RWPE2 (cell line): ENCODE measurements at places on chromosomes 4 and X.

DNA sequence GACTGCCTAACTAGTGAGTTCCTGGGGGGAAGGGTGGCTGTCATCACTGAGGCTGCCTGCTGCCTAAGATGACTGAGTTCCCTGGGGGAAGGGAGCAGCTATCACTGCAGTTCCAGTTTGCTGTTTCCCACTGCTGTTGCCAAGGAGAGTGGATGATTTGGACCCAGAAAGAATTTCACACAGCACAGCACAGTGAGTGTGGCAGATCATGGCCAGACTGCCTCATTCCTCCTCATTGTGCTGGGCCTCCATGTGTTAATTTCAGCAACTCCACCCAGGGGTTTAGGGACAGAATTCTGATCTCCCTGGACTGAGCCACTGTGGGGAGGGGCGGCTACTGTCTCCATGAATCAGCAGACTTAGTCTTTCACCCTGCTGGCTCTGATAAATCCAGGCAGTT, 125.0 kb downstream of the TEX13C start:
- no peak for DNase-seq

DNA sequence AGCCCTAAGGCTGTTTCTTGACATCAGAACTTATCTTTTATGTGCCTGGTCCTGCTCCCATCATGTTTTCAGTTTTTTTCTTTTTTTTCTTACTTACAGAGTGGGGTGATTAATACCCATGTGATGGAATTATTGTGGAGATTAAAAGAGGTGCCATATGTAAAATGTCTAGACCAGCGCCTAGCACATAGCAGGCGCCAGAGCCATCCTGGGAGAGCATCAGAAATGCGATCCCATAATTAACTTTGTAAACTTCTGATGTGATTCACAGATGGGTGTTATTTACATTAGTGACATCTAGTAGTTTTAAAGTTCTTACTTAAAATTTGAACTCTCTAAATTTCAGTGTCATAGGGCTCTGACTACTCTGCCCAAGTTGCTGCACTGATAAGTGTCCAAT, 66.2 kb upstream of the PGRMC2 start:
- DNase-seq: no peak

GRCh38 chrX:154779261-154779660, 16.6 kb downstream of the DKC1 start:
- DNase-seq: no peak

DNA sequence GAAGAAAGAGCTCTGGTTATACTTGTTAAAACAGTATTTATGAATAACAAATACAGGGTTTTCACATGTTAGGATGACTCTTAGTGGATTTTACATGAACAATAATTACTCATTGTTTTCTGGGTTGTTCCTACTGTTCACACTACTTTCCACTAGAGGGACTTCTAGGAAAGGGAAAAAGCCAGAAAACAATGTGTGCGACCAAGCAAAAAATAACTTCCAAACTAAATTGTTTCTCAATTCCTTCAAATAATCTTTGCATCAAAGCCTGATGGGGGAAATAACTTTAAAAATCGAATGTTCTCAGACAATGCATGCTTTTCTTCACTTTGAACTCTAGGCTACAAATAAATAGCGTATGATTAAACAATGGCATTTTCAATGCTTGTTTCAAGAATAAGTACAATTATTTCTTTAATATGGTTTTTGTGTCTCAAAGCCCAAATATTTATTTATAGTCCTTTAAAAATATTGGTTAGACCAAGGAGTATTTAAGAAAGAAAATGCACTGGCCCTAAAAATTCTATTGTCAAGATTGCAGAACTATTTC, 72.1 kb upstream of the ETNPPL start:
- DNase-seq: no peak

GRCh38 chr4:120327276-120327675, 260.6 kb upstream of the MAD2L1 start:
- DNase-seq: no peak

GRCh38 chrX:16852617-16853179, 17.5 kb downstream of the RBBP7 start:
- DNase-seq: no peak

GRCh38 chr4:21986307-21986706, 37.7 kb upstream of the KCNIP4 start:
- no peak for DNase-seq

- no peak for DNase-seq
Observed at GRCh38 chrX:134032441-134032840, 47.0 kb upstream of the GPC3 start.

DNA sequence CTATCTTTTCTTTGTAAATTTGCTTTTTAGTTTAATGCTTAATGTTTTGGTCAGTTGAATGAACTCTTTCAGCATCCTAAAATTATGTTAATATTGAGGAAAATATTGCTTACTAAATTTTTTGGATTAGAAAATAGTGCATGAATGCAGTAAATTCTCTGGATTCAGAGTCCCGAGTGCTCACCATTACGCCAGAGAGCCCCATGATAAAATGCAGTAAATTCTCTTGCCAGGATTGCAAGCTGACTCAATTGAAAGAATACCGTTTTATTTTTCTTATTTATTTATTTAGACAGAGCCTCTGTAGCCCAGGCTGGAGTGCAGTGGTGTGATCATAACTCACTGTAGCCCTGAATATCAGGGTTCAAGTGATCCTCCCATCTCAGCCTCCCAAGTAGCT, 60.9 kb upstream of the ENPEP start:
- DNase-seq: no peak

DNA sequence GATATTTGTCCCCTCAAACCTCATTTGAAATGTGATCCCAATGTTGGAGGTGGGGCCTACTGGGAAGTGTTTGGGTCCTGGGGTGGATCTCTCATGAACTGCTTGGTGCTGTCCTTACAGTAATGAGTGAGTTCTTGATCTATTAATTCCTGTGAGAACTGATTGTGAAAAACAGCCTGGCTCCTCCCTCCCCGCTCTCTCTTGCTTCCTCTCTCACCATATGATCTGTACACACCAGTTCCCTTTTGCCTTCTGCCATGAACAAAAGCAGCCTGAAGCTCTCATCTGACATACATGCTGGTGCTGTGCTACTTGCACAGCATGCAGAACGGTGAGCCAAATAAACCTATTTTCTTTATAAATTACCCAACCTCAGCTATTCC, 11.2 kb upstream of the YIPF7 start:
- DNase-seq: no peak

DNA sequence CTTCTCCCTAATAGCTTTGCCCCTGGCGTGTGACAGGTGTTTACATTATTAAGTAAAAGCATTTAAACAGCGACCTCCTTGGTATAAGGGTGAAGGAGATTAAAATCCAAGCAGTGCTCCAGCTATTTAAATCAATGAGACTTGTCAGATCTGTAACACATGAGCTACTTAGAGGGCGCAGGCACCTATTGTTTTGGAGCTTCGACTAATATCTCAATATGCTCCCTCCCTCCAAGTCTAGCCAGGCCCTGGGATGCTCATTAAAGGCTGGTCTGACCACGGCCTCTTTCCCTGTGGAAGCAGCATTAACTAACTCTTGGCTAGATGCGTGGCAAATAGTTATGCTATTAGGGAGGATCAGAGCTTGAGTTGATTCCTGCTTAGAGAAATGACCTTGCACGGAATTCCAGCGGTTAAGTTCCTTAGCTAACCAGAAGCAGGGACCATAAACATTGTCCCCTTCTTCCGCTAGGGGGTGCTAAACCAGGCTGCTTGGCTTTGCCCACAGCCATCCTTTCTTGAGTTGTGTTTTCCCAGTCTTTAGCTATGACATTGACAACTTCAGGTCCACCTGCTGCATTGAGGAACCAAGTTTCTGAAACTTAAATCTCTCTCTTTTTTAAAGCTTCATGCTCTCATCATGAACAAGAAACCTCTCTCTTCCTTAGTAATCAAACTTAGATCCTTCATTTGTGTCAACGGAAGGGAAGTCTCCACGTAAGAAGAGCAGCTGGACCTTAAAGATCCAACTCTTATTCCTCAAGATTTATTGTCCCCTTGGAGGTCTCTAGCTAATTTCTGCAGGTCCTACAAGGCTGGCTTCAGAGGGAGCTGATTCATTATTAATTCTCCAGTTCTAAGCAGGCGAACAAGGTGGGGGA, 80.7 kb upstream of the IGFBP7 start:
- DNase-seq: no peak

- no peak for DNase-seq
Observed at GRCh38 chr4:16759931-16760582, 138.4 kb downstream of the LDB2 start.

- DNase-seq: no peak
Observed at GRCh38 chrX:4570151-4570550, 856.7 kb upstream of the PRKX start.

GRCh38 chr4:24917076-24917856, 4.4 kb upstream of the CCDC149 start:
- no peak for DNase-seq

GRCh38 chr4:28287831-28288233, 1427.2 kb downstream of the STIM2 start:
- DNase-seq: peak; percentile 88

GRCh38 chr4:137967480-137968190, 274.5 kb downstream of the SLC7A11 start:
- DNase-seq: no peak

- no peak for DNase-seq
Observed at GRCh38 chr4:92253986-92254671, 49.6 kb upstream of the GRID2 start.

GRCh38 chr4:101599620-101600019, 190.9 kb upstream of the BANK1 start:
- DNase-seq: no peak

- no peak for DNase-seq
Observed at GRCh38 chr4:3371033-3372001, 70.5 kb upstream of the HGFAC start.

DNA sequence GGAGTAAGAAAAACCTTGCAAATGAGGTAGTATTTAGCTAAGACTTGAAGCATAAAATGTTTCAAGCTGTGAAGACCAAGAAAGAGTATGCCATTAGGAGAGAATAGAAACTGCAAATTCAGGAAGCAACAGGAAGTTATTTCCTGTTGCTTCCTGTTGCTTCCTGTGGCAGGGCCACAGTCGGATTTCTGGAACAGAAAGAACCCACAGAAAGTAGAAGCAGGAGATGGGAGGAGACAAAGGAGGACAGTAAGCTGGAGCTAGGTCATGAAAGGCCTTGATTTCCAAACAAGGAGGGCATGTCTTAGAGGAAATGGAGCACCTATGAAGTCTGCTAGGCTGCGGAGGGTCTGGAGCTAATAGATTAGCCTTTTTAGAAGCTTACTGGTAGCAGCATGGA, 17.2 kb downstream of the ASB11 start:
- DNase-seq: no peak

- DNase-seq: no peak
Observed at GRCh38 chrX:13076176-13076961, 31.9 kb upstream of the FAM9C start.

- no peak for DNase-seq
Observed at GRCh38 chr4:38734911-38735310, 47.9 kb downstream of the TLR10 start.

- peak; percentile 78 for DNase-seq
Observed at GRCh38 chrX:16946361-16946964, at the start of gene REPS2. Gene REPS2, plus strand, starts transcription at chrX:16946658. Its CDS starts 204 bp downstream, at chrX:16946862.

DNA sequence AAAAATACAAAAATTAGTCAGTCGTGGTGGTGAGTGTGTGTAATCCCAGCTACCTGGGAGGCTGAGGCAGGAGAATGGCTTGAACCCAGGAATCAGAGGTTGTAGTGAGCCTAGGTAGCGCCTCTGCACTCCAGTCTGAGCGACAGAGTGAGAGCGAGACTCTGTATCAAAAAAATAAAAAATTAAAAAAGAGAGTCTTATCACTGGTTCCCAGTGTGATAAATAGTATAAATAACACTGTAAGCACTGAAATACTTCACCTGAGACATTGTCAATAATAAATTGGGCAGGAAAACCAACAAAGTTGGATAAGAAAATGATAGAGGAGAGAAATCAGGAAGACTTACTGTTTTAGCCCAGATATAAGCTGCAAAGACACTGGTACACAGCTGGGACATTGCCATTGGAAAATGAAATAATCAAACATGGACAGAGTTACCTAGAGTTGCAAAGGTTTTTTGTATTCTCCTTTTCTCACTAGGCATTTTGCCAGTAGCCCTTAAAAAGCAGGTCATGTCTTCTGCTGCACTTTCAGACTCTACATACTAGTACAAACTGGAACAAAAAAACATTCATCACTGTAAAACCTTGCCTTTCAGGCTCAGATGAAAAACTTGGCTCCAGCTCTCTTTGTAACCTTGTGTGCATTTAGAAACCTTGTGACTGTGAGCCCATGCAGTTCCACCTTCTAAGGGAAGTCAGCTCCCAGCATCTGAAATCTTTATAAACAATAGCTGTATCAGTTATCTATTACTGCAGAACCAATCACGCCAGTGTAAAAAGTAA, 55.0 kb upstream of the PPP1R2C start:
- DNase-seq: no peak

DNA sequence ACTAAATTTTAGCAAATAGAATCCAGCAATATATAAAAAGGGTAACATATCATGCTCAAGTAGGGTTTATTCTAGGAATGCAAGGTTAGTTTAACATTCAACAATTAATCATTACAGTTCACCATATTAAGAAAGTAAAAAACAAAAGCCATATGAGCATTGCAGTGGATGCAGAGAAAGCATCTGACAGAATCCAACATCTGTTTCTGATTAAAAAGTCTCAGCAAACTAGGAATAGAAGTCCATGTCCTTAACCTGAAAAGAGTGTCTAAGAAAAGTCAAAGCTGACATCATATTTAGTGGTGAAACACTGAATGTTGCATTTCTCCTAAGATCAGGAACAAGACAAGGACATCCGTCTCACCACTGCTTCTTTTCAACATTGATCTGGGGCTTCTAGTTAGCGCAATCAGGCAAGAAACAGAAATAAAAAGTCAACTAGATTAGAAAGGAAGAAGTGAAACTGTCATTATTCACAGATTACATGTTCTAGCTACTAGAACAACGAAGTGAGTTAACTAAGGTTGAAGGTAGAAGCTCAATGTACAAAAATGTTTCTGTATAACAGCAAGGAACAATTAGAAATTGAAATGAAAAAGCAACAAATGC, 49.3 kb downstream of the MRPL1 start:
- DNase-seq: no peak

DNA sequence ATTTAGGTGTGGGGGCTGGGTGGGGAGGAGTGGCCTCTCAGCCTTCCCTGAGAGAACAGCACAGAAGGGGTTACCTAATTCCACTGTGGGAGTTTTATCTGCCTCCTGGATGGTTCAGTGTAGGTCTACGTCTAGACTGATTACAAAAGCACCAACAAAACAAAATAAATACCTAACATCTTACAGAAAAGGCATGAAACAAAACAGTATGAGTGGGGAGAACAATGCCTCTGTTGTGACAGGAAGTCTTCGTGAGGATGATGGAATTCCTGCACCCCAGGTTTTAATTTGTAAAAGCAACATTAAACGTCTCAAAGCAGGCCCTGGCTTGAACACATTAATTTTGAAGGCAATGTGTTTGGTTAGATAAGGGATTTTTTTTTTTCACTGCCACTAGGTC, 112.1 kb upstream of the GPC4 start:
- DNase-seq: no peak

- DNase-seq: no peak
Observed at GRCh38 chrX:8969378-8969777, 64.5 kb downstream of the FAM9B start.

- DNase-seq: no peak
Observed at GRCh38 chrX:150032742-150033141, 94.5 kb upstream of the EOLA2 start.

GRCh38 chr4:38455092-38455862, 208.7 kb upstream of the KLF3 start:
- no peak for DNase-seq

GRCh38 chr4:132710971-132711370, 438.1 kb upstream of the PCDH10 start:
- no peak for DNase-seq

- no peak for DNase-seq
Observed at GRCh38 chrX:133171962-133172708, 46.0 kb downstream of the TFDP3 start.
